Vein endothelial cell (primary cell): ENCODE measurements at places on chromosomes 5 and 9. TPM values are rescaled to one million over a fixed set of nuclear protein-coding genes. Genes with fewer than 3 reads are reported as not detected.

STPG3 gene
- total RNA-seq, result not detected in 2 replicates

ZNF483 gene
- total RNA-seq, result 2.8 and 2.9 TPM in 2 replicates

PCDHA6 gene
- 0.19 and 0.33 TPM in 2 replicates for total RNA-seq

CCNO gene
- total RNA-seq, result 0.33 and 0.48 TPM in 2 replicates

ZNF782 gene
- total RNA-seq, result 5.7 and 5.9 TPM in 2 replicates

WDR38 gene
- total RNA-seq, result not detected in 2 replicates

PSMD5 gene
- 29.1 and 38.6 TPM in 2 replicates for total RNA-seq

ARHGEF39 gene
- total RNA-seq, result 1.6 and 3.5 TPM in 2 replicates

SELENOP gene
- 4.9 and 7.4 TPM in 2 replicates for total RNA-seq

ACTBL2 gene
- under 0.01 TPM in 1 of 2 replicates, not detected in the other for total RNA-seq

B4GALT1 gene
- 21.4 and 24.8 TPM in 2 replicates for total RNA-seq

FAM153A gene
- not detected in 2 replicates for total RNA-seq

SPINK13 gene
- not detected in 2 replicates for total RNA-seq

OTULIN gene
- 22.5 and 24.6 TPM in 2 replicates for total RNA-seq

SOWAHA gene
- total RNA-seq, result not detected in 2 replicates

SLC6A18 gene
- not detected in 2 replicates for total RNA-seq

SPATA31A1 gene
- total RNA-seq, result not detected in 2 replicates

C9orf153 gene
- total RNA-seq, result 0.33 TPM in 1 of 2 replicates, not detected in the other

ANKRD31 gene
- total RNA-seq, result under 0.01 and 0.10 TPM in 2 replicates

GOLGA1 gene
- total RNA-seq, result 12.1 and 13.8 TPM in 2 replicates

UGT3A1 gene
- total RNA-seq, result not detected in 2 replicates

FBP1 gene
- 3.2 and 3.3 TPM in 2 replicates for total RNA-seq

NUTM2G gene
- not detected in 2 replicates for total RNA-seq

QRFP gene
- total RNA-seq, result not detected in 2 replicates

EDIL3 gene
- 2.9 and 3.5 TPM in 2 replicates for total RNA-seq

MSANTD3 gene
- total RNA-seq, result 74.1 and 85.9 TPM in 2 replicates

KIF4B gene
- total RNA-seq, result 0.33 and 0.48 TPM in 2 replicates

CDKN2B gene
- 9.1 and 16.0 TPM in 2 replicates for total RNA-seq

MZB1 gene
- total RNA-seq, result 0.19 TPM in 1 of 2 replicates, not detected in the other

LCN12 gene
- 0.29 TPM in 1 of 2 replicates, not detected in the other for total RNA-seq

RNF180 gene
- total RNA-seq, result 10.8 and 13.1 TPM in 2 replicates

S1PR3 gene
- 17.8 and 18.9 TPM in 2 replicates for total RNA-seq

UBQLN1 gene
- total RNA-seq, result 136 and 155 TPM in 2 replicates

FAM81B gene
- total RNA-seq, result under 0.01 TPM in 1 of 2 replicates, not detected in the other

FOCAD gene
- total RNA-seq, result 61.1 and 82.9 TPM in 2 replicates

ZNF484 gene
- total RNA-seq, result 10.8 and 12.6 TPM in 2 replicates

OR1J2 gene
- total RNA-seq, result 0.19 TPM in 1 of 2 replicates, not detected in the other

GLRA1 gene
- total RNA-seq, result not detected in 2 replicates

EGFL7 gene
- 566 and 825 TPM in 2 replicates for total RNA-seq

OLFML2A gene
- total RNA-seq, result 1.1 and 3.3 TPM in 2 replicates
